ENCODE measurements at places on chromosomes 2 and 18. TPM values are rescaled to one million over a fixed set of nuclear protein-coding genes. Genes with fewer than 3 reads are reported as not detected.

- H3K4me1 ChIP-seq, result peaks cover 12% of the 10 kb centered on the region
- H3K27me3 ChIP-seq, result no peaks in the 10 kb centered on the region
- no peak for DNase-seq
- no peaks in the 10 kb centered on the region for H3K36me3 ChIP-seq
- peak within 1 kb of the TSS; percentile 94 for H3K4me3 ChIP-seq
- peak within 1 kb of the TSS; percentile 45 for H3K27ac ChIP-seq
Measured at GRCh38 chr2:174486563-174487107, at the start of gene GPR155. TSS of gene GPR155 (minus strand) at chr2:174487029. CDS start at chr2:174481956, 5,073 bp downstream.

GRCh38 chr2:171393487-171393886 lies 40.3 kb downstream of the METTL8 start:
- H3K27ac ChIP-seq, result no peak overlapping the region
- no peaks in the 10 kb centered on the region for H3K27me3 ChIP-seq
- H3K4me1 ChIP-seq, result peaks cover 37% of the 10 kb centered on the region
- no peak for DNase-seq
- no peak overlapping the region for H3K4me3 ChIP-seq

DNA sequence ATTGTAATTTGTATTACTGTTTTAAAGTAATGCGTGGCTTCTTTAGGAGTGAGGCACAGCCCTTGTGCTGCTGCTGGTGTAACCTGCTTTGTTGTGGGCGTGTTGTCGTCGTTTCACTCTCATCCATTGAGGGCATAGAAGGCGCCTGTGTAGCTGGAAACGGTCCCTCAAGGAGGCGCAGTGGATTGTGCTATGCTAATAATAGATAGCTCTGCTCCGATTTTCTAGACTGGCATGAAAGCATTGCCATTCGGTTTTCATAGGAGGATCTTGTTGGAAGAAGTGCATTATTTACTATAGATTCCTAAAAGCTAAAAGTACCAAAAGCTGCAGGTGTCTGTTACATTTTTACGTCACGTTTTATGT lies 17.9 kb downstream of the RAB12 start:
- peaks cover 11% of the 10 kb centered on the region for H3K4me1 ChIP-seq
- peaks cover 43% of the 10 kb centered on the region for H3K36me3 ChIP-seq
- no peak for DNase-seq

MAP2 gene
- total RNA-seq, result 71.1 TPM
